ENCODE measurements at places on chromosomes 6 and 20.

- DNase-seq, result no peak
Measured at GRCh38 chr6:135137826-135138225, 43.3 kb upstream of the MYB start.

- no peak for DNase-seq
Measured at GRCh38 chr6:7100072-7100752, 7.5 kb upstream of the RREB1 start.

DNA sequence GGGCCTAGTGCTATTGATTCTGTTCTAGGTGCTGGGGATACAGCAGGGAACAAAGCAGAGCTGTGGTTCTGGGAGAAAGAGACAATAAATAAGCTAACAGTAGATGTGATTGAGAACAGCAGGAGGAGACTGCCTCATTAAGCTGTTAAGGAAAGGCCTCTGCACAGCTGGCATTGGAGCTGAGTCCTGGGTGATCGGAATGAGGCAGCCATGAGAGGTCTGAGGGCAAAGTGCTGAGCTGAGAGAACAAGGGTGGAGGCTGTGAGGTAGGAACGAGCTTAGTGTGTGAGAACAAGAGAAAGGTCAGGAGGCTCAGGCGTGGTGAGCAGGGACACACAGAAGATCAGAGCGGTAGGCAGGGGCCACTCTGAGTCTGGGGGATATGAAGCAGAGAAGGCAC, 18.3 kb downstream of the DDX27 start:
- no peak for DNase-seq

DNA sequence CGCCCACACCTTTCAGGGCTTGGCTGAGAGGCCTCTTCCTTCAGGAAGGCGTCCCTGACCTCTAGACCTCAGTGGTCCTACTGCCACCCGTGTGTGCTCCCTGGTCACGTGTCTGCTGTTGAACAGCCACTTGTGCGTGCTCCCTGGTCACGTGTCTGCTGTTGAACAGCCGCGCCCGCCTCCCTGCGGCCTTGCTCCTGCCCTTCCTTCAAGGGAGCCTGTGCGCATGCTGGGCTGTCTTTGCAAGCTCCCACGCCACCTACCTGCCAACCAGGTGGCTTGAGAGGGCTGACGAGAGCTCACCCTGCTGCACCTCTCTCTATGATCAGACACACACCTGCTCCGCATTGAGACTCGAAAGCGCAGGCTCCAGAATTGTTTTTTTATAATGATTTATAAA, 179.3 kb downstream of the BMP7 start:
- no peak for DNase-seq

DNA sequence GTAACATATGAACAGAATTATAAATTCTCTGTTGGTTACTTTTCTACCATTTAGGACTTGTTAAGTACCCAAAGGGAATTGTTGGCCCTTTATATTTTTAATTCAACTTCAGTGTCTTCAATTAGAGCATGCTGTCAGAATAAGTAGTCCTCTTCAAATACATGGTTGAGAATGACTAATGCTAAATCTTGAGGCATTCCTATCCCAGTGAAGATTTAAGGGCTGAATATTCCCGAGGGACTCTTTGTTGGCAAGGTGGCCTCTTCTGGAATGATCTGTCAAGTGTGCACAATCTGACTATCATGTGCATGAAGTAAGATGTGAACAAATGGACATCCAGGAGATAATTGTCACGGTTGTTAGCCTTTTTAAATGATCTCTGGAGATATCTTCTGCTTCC, 421.7 kb downstream of the BMP2 start:
- no peak for DNase-seq

GRCh38 chr6:40251637-40252300, 317.5 kb upstream of the MOCS1 start:
- no peak for DNase-seq

GRCh38 chr6:43203029-43203717, 21.2 kb downstream of the CUL9 start:
- DNase-seq, result no peak

DNA sequence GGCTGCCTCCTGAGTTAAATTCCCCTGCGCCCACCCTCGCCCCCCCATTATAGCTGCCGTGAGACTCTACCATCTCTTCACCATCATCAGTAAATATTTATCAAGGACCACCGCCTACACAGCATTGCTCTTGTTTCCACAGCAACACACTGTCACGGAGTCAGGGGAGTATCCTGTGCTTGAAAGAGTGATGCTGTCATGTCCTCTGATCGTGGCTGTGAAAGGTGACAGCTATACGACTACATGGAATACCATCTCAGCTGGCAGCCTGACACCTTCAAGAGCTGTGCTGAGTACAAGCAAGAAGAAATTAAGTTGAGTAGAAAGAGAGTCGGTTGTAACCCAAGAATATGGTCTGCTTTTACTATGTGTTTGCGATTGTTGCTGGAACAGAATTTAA, 3.4 kb downstream of the PTPRT start:
- no peak for DNase-seq
